ENCODE measurements at places on chromosomes 2 and 18.

GRCh38 chr2:185306119-185306518, 432.5 kb upstream of the FSIP2 start:
- DNase-seq: no peak

DNA sequence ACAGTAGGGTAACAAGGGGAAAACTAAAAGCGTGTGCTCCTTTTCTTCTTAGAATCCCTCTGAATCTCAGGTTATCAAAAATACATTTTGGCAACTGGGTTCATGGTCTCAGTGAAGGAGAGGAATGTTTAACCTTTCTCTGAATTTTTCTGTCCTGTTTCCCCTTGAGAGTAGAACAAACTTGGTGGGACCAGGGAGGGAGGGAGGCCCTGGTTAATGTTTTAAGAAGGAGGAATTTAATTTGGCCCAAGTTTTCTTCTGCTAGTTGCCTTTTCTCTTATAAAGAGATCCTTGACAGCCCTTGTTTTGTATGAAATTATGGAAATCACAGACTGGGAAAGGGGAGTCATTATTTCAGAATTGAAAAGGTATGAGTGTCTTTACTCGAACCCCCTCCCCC, 12.2 kb upstream of the POU3F3 start:
- DNase-seq: no peak

GRCh38 chr2:241505781-241506201, 2.6 kb downstream of the STK25 start:
- DNase-seq: no peak

DNA sequence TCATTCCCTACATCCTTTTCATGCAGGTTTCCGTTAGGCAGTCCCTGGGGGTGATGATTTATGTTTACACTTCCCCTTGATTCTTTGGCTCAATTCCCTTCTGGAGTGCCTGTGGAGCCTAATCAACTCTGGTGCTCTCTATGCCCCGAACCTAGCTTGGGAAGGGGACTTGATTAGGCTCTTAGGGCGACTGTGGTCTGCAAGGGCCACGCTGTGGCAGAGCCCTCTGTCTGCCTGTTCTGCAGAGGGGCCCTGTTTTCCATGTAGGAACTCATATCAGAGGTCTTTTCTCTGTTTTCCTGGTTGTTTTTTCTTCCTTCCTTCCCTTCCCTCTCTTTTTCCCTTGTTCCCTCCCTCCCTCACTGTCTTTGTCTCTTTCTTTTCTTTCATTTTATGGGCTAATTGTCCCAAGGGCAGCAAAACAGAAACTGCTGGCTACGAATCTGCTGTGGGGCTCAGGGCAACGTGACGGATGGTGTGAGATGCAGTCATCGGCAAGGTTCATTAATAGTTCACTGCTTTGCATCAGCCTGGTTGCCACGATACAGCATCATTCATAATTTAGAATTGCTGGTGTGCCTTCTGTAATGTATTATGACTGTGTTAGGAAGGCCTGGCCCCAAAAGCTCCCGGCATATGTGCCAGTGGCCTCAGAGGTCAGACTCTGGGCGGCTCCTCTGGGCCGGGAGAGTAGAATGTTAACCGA, 134.5 kb downstream of the NAPG start:
- DNase-seq: peak; percentile 83

GRCh38 chr2:39718483-39718882, 52.8 kb downstream of the TMEM178A start:
- DNase-seq: no peak

DNA sequence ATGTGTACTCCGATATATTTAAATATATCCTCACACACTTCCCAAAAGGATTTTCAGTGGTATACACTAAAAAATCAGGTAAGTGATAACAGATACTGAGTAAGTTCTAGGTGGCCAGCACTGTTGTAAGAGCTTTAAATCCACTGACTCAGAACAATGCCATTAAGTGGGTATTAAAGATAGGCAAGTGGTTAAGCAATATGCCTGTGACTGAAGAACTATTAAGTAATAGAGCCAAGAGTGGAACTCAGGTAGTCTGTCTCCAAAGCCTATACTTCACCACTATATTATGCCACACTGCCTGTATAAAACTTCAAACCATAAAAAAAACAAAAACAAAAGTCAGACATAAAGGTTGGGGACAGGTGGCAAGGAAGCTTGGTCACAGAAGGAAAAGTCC, 37.2 kb downstream of the THUMPD2 start:
- no peak for DNase-seq

GRCh38 chr18:50877545-50878265, 1.2 kb upstream of the ME2 start:
- DNase-seq: no peak

DNA sequence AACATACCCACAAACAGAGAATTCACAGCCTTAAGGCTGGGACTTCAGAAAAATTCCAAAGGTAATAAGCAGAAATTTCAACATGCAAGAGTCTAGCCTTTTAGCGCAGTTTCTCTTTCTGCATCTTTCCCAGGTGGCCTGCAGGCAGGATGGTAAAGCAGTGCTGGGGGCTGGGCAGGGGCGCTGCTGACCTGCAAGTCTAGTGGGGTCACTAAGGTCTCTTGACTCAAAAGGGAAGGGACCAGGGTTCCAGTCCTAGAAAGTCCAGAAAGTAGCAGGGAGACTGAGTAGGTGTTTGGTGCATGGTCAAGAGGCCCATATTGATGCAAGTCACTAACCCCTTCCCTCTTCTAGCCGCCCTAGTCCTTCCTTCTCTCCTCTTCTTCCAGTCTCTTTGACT, 169.2 kb downstream of the TGIF1 start:
- no peak for DNase-seq

DNA sequence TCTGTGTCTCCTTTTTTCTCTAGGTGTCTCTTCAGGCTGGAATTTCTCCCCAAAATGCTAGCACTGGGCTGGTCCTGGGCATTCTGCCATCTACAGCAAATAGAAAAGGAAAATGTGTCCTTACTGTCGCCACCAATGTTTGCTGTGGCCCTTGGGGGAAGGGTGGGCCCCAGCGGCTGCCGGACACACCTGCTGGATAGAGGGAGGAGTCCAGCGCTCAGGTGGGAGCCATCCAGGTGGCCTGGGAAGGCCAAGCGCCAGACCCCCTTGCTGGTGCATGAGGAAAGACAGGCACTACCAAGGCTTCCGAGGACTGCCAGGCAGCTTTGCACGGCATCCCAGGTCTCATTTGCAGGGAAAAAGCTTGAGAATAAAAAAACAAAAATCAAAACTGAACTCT, 147.7 kb upstream of the GATA6 start:
- DNase-seq: no peak

GRCh38 chr2:74261204-74261864, 62.9 kb downstream of the MTHFD2 start:
- peak; percentile 20 for DNase-seq

- DNase-seq: no peak
Measured at GRCh38 chr2:86225581-86225980, 26.3 kb downstream of the MRPL35 start.

DNA sequence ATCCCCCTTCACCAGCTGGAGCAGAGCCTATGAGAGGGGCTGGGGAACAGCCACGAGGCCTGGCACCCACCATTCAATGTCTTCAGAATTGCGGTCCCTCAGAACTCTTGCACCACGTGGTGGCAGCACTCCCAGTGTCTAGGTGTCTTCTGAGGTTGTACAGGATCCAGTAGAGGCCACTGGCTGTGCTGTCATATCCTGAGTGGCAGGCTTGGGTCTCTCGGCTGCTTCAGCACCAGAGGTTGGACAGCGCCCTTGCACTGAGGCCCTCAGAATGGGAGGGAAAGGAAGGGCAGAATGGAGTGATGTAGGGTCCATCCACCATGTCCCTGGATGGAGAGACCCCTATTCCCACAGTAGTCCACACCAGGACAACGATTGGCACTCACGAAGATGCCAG, 112.0 kb upstream of the TEKT4 start:
- DNase-seq: no peak

- DNase-seq: no peak
Measured at GRCh38 chr2:160174322-160174721, 25.8 kb downstream of the ITGB6 start.

GRCh38 chr2:201523506-201523905, 72.0 kb downstream of the STRADB start:
- DNase-seq: no peak

GRCh38 chr18:34709750-34710441, at the start of gene DTNA:
TSS of gene DTNA (plus strand) at chr18:34710298. CDS start at chr18:34755977, 45,679 bp downstream.
- peak; percentile 98 for DNase-seq

DNA sequence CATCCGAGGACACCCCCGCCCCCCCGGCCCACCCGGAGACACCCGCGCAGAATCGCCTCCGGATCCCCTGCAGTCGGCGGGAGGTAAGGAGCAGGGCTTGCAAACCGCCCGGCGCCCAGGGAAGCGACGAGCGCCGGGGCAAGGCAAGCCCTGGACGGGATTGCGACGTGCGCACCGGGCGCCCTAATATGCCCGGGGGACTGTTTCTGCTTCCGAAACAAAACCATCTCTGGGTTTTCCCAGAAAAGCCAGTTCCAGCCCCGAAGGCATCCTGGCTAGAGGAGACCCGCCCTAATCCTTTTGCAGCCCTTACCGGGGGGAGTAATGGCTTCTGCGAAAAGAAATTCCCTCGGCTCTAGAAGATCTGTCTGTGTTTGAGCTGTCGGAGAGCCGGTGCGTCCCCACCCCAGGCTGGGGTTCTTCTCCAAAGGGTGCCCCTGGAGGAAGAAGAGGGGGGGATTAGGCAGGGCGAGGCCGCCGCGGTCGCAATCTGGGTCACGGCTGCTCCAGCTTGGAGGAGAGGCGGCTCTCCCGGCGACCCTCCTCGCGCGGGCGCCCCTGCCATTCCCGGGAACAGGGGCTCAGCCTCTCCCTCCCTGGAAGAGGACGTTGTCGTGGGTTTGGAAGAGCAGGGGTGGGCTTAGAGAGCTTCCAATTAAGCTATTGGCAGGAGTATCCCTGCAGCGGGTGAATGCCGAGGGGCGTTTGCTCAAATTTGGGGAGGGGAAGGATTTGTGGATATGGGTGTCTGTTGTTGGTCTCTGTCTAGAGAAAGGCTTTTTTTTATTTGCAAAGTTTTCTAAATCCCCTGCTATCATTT, 521 bp downstream of the MYCN start:
- no peak for DNase-seq

- DNase-seq: no peak
Measured at GRCh38 chr18:51491678-51492372, 294.3 kb upstream of the MEX3C start.

GRCh38 chr2:193382583-193382982, 1187.8 kb upstream of the TMEFF2 start:
- DNase-seq: no peak

GRCh38 chr2:201122276-201122675, 6.3 kb downstream of the CFLAR start:
- peak; percentile 89 for DNase-seq

- peak; percentile 16 for DNase-seq
Measured at GRCh38 chr2:189327879-189328847, 113.1 kb upstream of the WDR75 start.

DNA sequence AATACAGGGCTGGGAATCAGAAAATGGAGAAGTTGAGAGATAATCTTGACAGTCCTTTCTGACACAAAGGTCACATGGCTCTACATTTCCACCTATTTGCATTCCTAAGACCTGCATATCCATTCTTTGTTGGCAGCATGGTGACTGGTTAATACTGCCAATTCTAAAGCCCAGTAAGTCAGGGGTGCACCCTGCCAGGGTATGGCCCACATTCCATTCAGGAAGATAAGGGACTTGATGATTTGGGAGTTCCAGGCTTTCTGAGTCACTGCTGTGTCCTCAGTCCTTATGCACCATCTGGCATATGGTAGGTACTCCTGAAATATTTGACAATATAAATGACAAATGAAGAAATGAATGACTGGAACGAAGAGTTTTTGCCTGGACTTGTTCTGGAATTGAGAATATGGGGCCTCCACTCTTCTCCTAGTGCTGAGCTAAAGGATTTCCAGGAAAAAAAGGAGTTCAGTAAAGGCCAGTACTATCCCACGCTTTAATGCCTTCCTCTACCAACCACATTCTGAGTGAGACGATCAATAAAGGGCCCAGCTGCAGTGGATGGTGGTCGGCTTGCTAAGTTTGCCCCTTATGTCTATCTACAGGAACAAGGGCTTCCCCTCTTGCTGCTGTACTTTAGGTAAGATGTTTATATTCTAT, 31.7 kb upstream of the EIF2AK3 start:
- peak; percentile 7 for DNase-seq

- DNase-seq: no peak
Measured at GRCh38 chr2:55420871-55421270, 1.2 kb upstream of the CCDC88A start.

DNA sequence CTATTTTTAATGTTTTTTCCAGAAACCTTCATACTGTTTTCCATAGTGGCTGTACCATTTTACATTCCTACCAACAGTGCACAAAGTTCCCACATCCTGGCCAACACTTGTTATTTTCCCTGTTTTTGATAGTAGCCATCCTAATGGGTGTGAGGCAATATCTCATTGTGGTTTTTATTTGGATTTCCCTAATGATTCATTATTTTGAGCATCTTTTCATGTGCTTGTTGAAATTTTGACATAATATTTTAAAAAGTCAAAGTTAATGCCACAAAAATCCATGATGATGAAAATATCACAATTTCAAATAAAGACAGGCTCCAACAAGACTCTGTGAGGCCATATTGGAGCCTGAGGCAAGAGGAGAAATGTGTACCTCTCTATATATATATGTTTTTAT, 50.2 kb downstream of the VWA3B start:
- DNase-seq: no peak

DNA sequence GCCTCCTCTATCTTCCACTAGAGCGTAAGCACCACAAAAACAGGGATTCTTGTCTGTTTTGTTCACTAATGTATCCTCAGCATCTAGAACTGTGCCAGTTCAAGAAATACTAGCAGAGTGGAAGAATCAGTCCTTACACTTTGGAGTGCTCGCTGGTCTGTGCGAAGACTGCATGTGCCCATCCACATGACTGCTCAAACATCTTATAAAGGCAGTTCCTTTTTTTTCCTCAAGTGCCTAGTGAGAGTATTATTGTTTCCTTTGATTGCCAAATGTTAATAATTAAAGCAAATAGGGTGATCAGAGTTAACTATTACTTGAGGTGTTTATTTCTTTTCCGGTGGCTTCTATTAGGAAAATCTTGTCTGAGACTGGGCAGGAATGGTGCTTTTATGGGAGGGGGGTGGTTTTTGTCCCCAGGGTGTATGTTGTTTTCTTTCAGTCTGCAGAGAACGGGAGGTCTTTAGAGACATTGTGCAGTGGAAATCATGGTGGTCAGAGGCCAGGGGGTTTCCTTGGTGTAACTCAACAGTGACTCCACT, 45.6 kb upstream of the ITGB6 start:
- DNase-seq: no peak

GRCh38 chr18:2641638-2642037, 13.9 kb upstream of the SMCHD1 start:
- DNase-seq: peak; percentile 30

- peak; percentile 19 for DNase-seq
Measured at GRCh38 chr2:64325477-64325851, 128.5 kb upstream of the LGALSL start.

- peak; percentile 35 for DNase-seq
Measured at GRCh38 chr2:233912691-233913423, 4.3 kb upstream of the TRPM8 start.

- DNase-seq: peak; percentile 85
Measured at GRCh38 chr2:109558076-109558882, 55.5 kb downstream of the SEPTIN10 start.

Measured in fibroblast of mammary gland (primary cell).